ENCODE measurements at places on chromosomes 5 and 9.

GRCh38 chr5:7886849-7887475 is 18.0 kb downstream of the MTRR start:
- no peak for DNase-seq

DNA sequence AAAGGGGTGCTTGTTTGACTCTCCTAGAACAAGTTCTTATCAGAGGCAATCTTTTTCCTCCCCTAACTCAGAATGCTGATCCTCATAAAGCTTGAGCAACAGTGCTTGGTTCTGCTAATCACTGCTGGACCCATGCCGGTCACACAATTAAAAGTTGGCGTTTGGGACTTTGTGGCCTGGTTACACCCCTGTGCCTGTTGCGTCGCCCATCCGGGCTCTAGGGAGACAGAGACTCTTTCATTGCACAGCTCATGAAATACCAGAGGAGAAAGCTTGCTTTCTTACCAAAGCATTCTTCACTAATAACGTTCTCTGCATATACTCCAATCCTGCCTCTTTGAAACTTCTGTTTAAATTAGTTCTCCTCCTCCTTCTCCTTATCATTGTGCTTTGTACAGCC is 301.1 kb downstream of the NR3C1 start:
- no peak for DNase-seq

DNA sequence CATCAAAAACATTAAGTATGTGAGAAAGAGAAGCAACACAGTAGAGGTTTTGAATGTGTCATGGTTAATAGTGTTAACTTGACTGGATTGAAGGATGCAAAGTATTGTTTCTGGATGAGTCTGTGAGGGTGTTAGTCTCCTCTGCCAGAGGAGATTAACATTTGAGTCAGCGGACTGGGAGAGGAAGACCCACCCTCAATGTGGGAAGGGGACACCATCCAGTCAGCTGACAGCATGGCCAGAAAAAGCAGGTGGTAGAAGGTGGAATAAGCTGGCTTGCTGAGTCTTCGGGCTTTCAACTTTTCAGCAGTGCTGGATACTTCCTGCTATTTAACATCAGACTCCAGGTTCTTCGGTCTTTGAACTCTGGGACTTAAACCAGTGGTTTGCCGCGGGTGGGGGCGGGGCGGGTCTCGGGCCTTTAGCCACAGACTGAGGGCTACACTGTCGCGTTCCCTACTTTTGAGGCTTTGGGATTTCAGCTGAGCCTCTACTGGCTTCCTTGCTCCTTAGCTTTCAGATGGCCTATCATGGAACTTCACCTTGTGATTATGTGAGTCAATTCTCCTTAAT is 309.9 kb upstream of the ST8SIA4 start:
- no peak for DNase-seq

GRCh38 chr9:27183701-27184100 is 74.7 kb downstream of the TEK start:
- no peak for DNase-seq

GRCh38 chr9:128701227-128701854 is 962 bp upstream of the PKN3 start:
- DNase-seq: no peak

DNA sequence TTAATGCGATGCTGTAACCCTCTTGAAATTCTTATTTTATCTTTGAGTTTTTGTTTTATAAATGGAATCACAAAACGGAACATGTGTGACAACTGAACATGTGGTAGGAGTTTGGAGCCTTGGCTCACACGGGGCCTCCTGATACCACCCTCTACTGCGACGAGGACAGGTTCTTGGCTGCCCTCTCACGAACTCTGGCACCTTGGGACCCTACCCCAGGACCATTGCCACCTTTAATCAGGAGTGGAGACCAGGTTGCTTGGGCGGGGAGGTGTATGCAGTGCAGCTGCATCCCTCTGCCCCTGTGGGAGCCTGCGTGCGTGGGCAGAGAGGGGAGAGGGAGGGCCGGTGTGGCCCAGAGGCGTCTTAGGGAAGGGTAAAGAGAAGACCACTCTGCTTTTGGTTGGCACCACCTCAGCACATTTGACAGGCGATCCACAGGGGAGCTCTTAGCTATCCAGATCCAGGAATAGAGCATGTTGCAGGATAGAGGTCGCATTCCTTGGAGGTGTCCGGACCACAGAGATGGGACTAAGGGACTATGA is 753.9 kb upstream of the PTPRD start:
- no peak for DNase-seq

- DNase-seq: no peak
Observed at GRCh38 chr5:92023555-92023954, 640.4 kb upstream of the ARRDC3 start.

DNA sequence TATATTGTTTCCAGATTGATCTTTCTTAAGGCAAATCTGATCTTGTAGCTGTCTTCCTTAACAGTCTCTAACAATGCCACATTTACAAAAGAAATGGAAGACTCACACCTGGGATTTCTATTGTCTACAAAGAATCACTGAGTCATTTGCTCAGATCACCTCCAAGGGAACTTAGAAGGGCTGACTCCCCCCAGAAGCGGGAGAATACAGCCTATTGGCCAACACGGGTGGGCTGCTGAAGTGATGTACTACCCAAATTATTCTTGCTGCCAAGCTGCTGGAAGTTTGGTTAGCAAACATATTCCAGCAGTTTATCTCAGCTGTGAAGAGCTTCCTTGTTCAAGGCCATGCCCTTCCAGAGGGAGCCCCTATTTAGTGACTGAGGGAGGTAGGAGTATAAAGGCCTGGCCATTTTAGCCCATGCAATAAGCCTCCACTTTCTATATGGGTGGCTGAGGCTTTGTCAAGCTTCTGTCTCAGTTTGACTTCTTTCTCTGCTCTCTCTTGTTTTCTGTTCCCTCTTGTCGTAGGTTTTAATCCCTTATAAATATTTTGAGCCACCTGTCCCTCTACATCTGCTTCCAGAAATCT is 379.4 kb downstream of the PRR16 start:
- DNase-seq: no peak

GRCh38 chr9:131422241-131422792 is 28.4 kb downstream of the PRRC2B start:
- DNase-seq: no peak

DNA sequence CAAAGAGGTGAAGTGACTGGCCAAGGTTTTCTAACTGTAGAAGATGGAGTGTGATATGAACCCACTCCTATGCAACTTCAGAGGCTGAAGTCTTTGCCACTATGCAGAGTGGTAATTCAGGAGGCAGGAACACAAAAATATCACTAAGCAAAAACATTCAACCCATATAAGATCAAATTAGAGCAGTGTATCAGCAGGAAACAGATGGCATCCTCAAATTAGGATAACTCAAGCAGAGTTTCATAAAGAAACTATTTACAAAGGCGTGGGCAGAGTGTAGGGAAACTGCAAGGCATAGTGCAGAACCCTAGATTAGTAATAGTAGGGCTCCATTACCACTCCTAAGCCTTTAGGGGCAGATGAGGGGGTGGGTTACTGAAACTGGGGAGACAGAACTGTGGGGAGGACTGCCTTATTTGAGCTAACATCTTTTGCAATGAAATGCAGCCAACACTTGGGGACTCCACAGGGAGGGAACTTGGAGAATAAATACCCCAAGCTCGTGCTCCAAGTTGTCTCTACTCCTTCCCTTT is 72.2 kb downstream of the PTTG1 start:
- DNase-seq: no peak

- no peak for DNase-seq
Observed at GRCh38 chr5:179827680-179828079, 7.0 kb downstream of the SQSTM1 start.
